ENCODE measurements at places on chromosomes 1 and 21. TPM values are rescaled to one million over a fixed set of nuclear protein-coding genes. Genes with fewer than 3 reads are reported as not detected.

DNA sequence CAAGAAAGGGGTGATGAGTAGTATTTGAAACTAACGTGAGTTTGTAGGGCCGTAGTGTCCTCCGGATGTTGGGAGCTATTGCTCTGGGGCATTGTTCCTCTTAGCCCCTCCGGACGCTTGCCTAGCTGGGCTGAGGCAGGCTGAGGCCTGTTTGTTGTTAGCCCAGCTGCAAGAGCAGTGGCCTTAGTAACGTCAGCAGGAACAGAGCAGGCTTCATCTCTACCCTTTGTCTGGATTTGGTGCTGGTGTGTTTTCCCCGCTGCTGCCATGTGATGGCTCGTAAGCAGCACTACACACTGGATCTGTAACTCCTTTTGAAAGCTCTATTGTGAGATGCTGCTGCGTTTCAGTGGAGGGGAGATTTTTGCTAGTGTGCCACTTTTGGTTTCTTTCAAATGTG, 57.6 kb downstream of the DNM3 start:
- DNase-seq: peak; percentile 64

- no peak for DNase-seq
These were observed 73.0 kb downstream of the PTPRC start for GRCh38 chr1:198711837-198712236.

DNA sequence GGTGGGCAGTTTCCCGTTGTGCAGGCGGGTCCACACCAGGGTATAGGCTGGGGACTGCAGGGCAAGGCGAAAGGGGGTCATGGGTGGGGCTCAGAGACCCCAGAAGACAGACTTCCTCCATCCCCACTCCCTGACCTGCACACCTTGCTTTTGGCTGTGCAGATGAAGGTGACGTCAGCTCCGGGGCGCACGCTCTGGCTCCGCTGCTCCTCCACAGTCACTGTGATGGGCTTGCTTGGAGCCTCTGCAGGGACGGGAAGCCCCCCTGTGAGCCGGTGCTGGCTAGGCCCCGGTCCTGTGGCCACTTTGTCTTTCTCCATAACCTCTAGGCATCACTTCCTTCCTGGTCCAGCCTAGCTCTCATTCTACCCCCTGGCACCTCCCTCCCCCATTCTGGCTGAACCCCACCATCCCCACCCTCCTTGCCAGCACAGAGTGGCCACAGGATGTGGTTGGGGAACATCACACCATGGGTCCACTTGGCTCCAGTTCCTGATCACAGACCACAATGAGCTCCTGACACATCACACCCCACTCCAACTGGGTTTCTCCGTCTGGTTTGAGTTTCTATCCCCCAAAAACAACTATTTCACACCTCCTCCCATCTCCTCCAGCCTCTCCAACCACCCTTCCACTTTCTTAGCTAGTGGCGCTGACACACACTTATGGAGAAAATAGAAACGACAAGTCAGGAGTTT, 45.2 kb downstream of the LDLRAD2 start:
- DNase-seq: no peak

- DNase-seq: no peak
These were observed 129.0 kb downstream of the APP start for GRCh38 chr21:26041431-26042180.

GRCh38 chr1:9417695-9418094, 121.6 kb upstream of the SLC25A33 start:
- no peak for DNase-seq

DNA sequence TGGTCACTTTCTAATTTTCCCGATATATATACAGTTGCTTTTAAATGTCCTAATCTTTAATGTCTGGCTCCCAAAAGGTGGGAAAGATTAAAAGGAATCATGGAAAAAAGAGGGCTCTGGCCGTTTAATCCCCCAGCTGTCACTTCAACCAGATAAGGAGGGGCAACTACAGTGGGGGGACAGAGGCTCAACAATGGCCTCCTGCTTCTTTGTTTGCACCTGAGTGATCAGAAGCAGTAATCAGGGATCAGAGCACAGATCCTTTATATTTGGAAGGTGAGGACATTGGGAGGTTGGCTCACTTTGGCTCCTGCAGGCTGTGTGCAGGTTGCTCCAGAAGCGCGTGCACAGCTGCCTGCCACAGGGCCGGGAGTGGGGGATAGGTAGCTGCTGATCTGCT, 212.8 kb downstream of the FMN2 start:
- DNase-seq: no peak

DNA sequence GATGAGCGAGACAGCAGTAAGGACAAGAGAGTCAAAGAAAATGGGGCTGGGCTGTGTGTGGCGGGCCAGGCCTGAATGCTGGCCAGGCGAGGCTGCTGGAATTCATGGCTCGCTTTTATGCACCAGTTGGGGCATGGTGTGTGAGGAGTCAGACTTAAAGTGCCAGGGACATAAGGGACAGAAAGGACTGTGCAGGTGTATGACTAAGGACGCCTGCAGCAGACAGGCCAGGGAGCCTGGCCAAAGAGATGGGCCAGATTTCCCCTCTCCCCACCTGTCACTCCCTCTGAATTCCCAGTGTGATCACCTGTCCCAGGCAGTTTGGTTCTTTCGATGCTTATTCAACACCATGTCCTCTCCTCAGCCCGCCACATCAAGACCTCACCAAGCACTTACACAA, 16.9 kb upstream of the SMIM12 start:
- DNase-seq: no peak

- no peak for DNase-seq
These were observed 37.2 kb downstream of the SUSD4 start for GRCh38 chr1:223326776-223327175.

- DNase-seq: no peak
These were observed 54.1 kb downstream of the SERINC2 start for GRCh38 chr1:31467005-31467674.

DNA sequence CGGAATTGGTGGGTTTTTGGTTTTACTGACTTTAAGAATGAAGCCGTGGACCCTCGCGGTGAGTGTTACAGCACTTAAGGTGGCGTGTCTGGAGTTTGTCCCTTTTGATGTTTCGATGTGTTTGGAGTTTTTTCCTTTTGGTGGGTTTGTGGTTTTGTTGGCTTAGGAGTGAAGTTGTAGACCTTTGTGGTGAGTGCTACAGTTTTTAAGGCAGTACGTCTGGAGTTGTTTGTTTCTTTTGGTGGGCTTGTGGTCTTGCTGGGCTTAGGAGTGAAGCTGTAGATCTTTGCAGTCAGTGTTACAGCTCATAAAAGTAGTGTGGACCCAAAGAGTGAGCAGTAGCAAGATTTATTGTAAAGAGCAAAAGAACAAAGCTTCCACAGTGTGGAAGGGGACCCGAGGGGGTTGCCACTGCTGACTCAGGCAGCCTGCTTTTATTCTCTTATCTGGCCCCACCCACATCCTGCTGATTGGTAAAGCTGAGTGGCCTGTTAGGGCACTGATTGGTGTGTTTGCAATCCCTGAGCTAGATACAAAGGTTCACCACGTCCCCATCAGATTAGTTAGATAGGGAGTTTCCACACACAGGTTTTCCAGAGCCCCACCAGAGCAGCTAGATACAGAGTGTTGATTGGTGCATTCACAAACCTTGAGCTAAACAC, 20.9 kb downstream of the HENMT1 start:
- no peak for DNase-seq

- no peak for DNase-seq
These were observed 4.7 kb downstream of the CFAP410 start for GRCh38 chr21:44334329-44335030.

DNA sequence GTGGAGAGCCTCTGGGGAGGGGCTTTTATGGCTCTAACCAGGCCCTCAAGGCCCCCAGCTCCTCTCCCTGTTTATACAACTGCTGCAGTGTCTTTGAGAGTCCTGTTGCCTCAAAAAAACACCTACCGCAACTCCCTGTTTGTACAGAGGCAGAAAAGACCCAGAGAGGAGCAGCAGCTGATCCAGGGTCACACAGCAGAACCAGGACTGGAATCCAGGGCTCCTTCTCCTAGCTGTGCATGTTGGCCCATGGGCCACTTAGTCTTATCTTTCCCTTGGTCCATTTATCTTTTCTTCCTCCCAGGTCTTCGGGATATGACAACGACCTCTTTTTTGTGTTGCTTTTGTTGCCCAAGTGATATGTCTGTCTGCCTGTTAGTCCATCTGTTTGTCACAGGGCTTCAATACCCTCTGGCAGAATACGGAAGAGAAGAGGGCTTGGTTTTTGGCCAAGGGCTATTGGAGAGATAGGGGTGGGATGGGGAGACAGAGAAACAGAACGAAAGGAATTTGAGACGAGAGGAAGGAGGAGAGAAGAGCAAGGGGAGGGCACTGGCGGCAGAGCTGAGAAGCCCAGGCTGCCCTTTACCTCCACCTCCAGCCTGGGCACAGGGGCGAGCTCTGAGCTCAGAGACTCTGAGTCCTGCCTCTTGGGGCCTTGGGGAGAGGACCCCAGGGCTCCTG, 33.5 kb upstream of the WASF2 start:
- DNase-seq: no peak

DNA sequence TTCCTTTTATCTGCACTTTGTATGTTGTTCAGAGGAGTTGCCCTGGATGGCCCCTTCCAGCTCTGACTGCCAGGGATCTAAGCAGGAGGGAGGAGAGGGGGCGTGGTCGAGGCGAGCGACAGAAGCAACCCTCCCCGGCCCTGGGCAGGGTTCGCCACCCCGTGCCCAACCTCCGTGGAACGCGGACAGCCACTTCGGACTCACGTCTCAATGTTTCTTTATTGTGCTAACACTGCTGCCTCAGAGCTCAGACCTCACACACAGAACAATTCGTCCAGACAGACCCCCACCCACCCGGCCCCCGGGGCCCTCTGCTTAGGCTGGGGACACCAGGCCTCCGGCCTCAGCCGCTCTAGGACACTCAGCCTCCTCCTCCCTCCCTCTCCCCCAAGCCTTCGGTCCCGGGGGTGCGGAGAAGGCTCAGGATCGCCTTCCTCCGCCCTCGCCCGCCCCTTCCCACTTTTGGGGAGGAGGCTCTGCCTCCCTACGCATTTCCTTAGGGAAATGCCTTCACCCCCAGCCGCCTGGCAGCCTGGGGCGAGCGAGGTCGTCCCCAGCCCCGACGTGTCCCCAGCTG, 8.3 kb downstream of the VSIG8 start:
- DNase-seq: peak; percentile 87

GRCh38 chr1:48767975-48768510, 8.6 kb downstream of the BEND5 start:
- DNase-seq: no peak

- peak; percentile 93 for DNase-seq
These were observed 30.6 kb upstream of the COL6A1 start for GRCh38 chr21:45950740-45951515.

GRCh38 chr1:8962812-8963530, 17.3 kb downstream of the CA6 start:
- DNase-seq: no peak

DNA sequence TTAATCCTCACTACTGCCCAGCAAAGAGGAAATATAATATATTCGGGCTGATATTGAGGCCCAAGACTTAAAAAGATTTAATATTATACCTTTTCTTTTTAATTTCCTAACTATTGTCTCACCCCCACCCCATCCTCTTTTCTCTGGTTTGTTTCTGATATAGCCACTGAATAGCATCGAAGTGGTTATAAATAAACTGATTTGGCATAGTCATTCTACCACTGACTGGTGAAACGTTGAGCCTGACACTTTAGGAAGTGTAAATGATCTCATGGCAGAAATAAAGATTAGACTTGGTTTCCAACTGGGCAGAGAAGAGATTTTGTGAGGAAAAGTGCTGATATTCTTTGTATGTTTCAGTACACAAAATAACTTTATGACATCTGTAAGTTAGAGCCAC, 39.3 kb downstream of the DTL start:
- DNase-seq: no peak

DNA sequence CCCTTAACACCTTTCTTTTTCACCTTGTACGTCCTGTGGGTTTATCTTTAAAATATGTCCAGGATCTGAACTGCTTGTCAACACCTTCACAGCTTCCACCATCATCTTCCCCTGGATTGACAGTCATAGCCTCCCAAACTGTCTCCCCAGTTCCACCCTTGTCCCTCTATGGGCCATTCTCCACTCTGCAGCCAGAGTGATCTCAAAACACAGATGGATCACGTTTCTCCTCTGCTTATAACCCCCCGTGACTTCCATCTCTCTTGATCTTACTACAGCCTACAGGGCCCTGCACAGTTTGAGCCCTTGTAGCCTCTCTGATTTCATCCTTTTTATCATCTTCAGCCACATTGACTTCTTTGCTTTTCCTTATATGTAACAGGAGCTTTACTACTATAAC, 4.3 kb downstream of the INSRR start:
- DNase-seq: no peak

GRCh38 chr1:25081496-25081895, 150.8 kb downstream of the SYF2 start:
- DNase-seq: no peak

- no peak for DNase-seq
These were observed 17.2 kb downstream of the DAP3 start for GRCh38 chr1:155706139-155706538.

- no peak for DNase-seq
These were observed 34.2 kb downstream of the CNIH3 start for GRCh38 chr1:224650290-224650689.

- DNase-seq: peak; percentile 69
These were observed at the start of gene CCSAP for GRCh38 chr1:229342656-229343569. Gene CCSAP (minus strand): TSS chr1:229343047. CDS start chr1:229342465, 582 bp downstream.

DNA sequence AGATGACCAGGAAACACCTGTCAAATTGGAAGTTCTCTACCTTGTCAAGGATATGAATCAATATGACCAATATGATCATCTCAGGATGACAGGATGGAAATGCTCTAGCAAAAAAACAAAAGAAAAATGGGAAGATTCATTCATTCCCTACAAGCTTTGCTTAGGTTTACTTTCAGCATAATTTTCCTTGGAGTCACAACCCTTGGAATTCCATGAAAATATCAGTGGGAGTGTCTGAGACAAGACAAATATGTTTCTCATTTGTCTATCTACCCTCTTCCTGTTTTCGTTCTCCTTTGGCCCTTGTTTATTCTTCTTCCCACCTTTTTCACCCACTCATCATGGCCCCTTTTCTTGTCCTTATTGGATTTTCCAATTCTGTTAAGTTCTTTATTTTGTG, 50.6 kb downstream of the COLGALT2 start:
- DNase-seq: no peak

DNA sequence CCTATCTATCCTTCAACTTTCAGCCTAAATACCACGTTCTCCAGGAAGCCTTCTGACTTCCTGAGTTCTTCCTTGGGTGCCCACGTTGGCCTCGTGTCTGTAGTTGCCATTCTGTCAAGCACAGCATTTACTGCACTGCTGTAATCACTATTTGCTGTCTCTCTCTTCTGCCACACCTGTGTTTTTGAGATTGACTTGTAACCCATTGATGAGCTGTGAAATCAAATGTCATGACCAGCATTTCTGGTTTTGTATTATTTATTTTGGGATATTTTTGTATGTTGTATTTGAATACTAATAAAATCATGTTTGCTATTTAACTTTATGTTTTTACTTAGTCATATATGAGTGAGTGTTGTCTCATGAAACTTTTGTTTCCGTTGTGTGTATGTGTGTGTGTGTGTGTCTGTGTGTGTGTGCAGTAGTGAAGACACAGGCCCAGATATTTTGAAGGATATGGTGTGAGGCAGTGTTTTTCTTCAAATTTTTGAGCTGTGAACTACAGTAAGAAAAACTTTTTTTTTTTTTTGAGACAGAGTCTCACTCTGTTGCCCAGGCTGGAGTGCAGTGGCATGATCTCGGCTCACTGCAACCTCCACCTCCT, 126.2 kb upstream of the SERBP1 start:
- no peak for DNase-seq

GRCh38 chr1:177864538-177865305, 105.1 kb downstream of the SEC16B start:
- no peak for DNase-seq

The SPOCD1 gene
- not detected for total RNA-seq

The CLIC6 gene
- 0.71 TPM for total RNA-seq

The AADACL3 gene
- not detected for total RNA-seq

The LCE2C gene
- not detected for total RNA-seq

The TTC24 gene
- total RNA-seq: not detected

The RNF223 gene
- not detected for total RNA-seq

The GOLT1A gene
- total RNA-seq: not detected

The MYBPHL gene
- total RNA-seq: not detected

The S100A6 gene
- total RNA-seq: 445 TPM
